Suprapubic skin (tissue), 4 donors: ENCODE measurements at places on chromosomes 3 and 15. TPM values are rescaled to one million over a fixed set of nuclear protein-coding genes. Genes with fewer than 3 reads are reported as not detected.

Gene MAGEL2
- total RNA-seq: not detected

Gene P2RY1
- 15.9 TPM for total RNA-seq

Gene HYAL1
- total RNA-seq: 31.0 TPM

Gene PRSS50
- not detected for total RNA-seq

Gene FAM240A
- total RNA-seq: not detected

Gene SLC28A1
- not detected for total RNA-seq

Gene PLA2G4D
- 23.6 TPM for total RNA-seq

Gene FILIP1L
- total RNA-seq: 15.3 TPM

- DNase-seq: no peak
- no peak overlapping the region for H3K4me3 ChIP-seq
- H3K27me3 ChIP-seq: no peaks in the 10 kb centered on the region
- no peaks in the 10 kb centered on the region for H3K4me1 ChIP-seq
- no peak overlapping the region for H3K27ac ChIP-seq
Measured at GRCh38 chr3:59189526-59189925, 139.7 kb upstream of the CFAP20DC start.

GRCh38 chr3:180401226-180401625, 200.7 kb upstream of the TTC14 start:
- no peak for DNase-seq
- H3K36me3 ChIP-seq: no peaks in the 10 kb centered on the region
- H3K4me3 ChIP-seq: no peak overlapping the region
- no peaks in the 10 kb centered on the region for H3K27me3 ChIP-seq
- H3K4me1 ChIP-seq: no peaks in the 10 kb centered on the region

- no peaks in the 10 kb centered on the region for H3K36me3 ChIP-seq
- no peak for DNase-seq
- H3K4me1 ChIP-seq: peaks cover 26% of the 10 kb centered on the region
- no peak overlapping the region for H3K4me3 ChIP-seq
- no peak overlapping the region for H3K27ac ChIP-seq
- no peaks in the 10 kb centered on the region for H3K27me3 ChIP-seq
Measured at GRCh38 chr15:39553947-39554693, 26.8 kb upstream of the THBS1 start.

DNA sequence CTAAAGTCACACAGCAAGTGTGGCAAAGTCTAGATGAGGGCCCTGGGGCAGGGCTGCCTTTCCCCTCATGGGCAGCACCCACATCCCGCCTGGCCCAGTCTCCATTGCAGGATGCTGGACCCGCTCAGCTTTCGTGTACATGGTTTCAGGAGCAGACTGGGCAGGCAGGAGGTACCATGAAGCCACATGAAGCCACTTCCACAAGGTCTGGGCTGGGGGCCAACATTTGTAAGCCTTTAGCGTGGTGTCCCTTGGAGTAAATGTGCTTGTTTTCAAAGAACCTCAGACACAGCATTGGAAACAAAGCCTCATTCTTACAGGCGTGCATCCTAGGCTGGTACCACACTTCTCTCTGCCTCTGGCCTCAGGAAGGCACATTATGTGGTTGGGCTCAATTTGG, 34.5 kb downstream of the UMPS start:
- no peaks in the 10 kb centered on the region for H3K27me3 ChIP-seq
- peaks cover 58% of the 10 kb centered on the region for H3K36me3 ChIP-seq
- peaks cover 25% of the 10 kb centered on the region for H3K4me1 ChIP-seq
- H3K4me3 ChIP-seq: no peak overlapping the region
- H3K27ac ChIP-seq: no peak overlapping the region
- no peak for DNase-seq

GRCh38 chr3:16906682-16907081, 21.9 kb downstream of the PLCL2 start:
- no peaks in the 10 kb centered on the region for H3K27me3 ChIP-seq
- H3K4me3 ChIP-seq: no peak overlapping the region
- H3K27ac ChIP-seq: no peak overlapping the region
- peaks cover 17% of the 10 kb centered on the region for H3K4me1 ChIP-seq
- no peaks in the 10 kb centered on the region for H3K36me3 ChIP-seq

GRCh38 chr3:188523291-188523690, 369.3 kb downstream of the LPP start:
- DNase-seq: no peak
- H3K4me3 ChIP-seq: no peak overlapping the region
- no peak overlapping the region for H3K27ac ChIP-seq
- no peaks in the 10 kb centered on the region for H3K27me3 ChIP-seq

DNA sequence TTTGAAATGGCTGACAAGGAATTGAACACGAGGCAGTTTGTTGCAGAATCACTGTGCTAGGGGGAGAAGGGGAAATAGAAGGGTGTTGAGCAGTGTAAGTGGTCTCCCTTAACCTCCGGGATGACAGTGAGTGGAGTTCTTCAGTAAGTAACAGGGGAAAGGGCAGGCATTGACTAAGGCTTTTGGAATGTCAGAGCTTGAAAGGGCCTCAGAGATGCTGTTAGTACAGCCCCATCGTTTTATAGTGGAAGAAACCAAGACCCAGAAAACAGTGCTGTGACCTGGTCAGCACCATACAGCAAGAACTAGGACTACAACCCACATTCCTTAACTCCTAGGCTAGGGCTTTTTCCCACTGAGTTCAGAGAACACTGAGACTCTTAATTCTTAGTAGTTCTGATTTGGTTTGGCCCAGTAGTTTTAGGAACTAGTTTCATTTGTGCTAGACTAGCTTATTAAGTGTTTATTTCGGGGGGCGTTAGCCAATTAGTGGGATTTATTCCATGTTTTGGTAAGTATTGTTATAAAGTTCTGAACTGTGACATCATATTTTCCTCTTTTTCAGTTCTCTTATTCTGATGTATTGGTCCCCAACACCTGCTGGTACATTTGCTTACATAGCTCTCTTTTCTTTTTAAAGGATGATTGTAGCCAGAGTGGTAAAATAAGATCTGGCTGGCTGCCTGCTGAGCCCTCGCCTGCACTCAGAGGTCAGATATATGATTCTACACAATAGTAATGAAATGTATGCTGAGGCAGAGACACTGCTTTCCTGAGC, 34.2 kb downstream of the RAB11A start:
- H3K36me3 ChIP-seq: peaks cover 35% of the 10 kb centered on the region
- no peak overlapping the region for H3K4me3 ChIP-seq
- peaks cover 42% of the 10 kb centered on the region for H3K4me1 ChIP-seq
- H3K27ac ChIP-seq: no peak overlapping the region

GRCh38 chr15:63984331-63984730, 62.0 kb downstream of the DAPK2 start:
- H3K4me1 ChIP-seq: peaks cover 39% of the 10 kb centered on the region
- peak overlapping the region; percentile 1 for H3K27ac ChIP-seq
- H3K36me3 ChIP-seq: no peaks in the 10 kb centered on the region
- no peak overlapping the region for H3K4me3 ChIP-seq
- no peak for DNase-seq

- H3K27ac ChIP-seq: no peak overlapping the region
- H3K4me3 ChIP-seq: no peak overlapping the region
Measured at GRCh38 chr3:123749711-123750110, 134.4 kb downstream of the MYLK start.

GRCh38 chr15:56693761-56694160, 39.5 kb downstream of the ZNF280D start:
- H3K36me3 ChIP-seq: peaks cover 7% of the 10 kb centered on the region
- no peak for DNase-seq
- no peaks in the 10 kb centered on the region for H3K4me1 ChIP-seq
- H3K27me3 ChIP-seq: no peaks in the 10 kb centered on the region

GRCh38 chr3:141839389-141839788, 37.1 kb upstream of the ATP1B3 start:
- DNase-seq: no peak
- no peak overlapping the region for H3K4me3 ChIP-seq
- H3K27me3 ChIP-seq: no peaks in the 10 kb centered on the region
- H3K4me1 ChIP-seq: peaks cover 12% of the 10 kb centered on the region

DNA sequence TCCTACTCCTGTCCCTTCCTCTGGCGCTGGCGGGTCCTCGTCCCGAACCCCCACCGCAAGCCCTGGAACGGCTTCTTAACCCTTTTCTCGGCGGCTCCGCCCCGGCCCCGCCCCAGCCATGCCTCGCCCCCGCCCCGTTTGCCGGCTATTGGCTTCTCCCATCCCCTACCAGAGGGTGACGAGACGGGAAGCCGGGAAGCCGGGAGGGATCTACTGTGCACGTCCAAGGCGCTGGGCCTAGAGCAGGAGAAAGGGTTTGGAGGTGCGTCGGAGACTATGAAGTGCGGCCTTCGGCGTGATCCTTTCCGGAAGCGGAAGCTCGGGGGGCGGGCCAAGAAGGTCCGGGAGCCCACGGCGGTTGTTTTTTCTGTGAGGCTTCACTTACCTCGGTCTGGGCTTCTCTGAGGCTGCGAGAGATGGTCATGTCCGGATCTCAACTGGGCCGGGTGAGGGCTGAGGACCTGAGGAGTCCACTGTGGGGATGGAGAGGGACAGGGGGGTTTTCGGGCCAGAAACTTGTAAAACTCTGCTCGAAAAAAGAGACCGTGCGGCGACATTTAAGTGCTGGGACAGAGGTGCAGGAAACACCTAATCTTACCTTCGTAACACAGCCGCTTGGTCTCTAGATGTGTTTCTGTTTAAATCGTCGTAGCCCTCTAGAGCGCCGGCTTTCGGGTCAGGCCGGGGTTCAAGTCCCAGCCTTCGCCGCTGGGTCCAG, 21.4 kb downstream of the ROPN1B start:
- DNase-seq: peak; percentile 91
- H3K36me3 ChIP-seq: no peaks in the 10 kb centered on the region
- peak overlapping the region; percentile 80 for H3K27ac ChIP-seq

DNA sequence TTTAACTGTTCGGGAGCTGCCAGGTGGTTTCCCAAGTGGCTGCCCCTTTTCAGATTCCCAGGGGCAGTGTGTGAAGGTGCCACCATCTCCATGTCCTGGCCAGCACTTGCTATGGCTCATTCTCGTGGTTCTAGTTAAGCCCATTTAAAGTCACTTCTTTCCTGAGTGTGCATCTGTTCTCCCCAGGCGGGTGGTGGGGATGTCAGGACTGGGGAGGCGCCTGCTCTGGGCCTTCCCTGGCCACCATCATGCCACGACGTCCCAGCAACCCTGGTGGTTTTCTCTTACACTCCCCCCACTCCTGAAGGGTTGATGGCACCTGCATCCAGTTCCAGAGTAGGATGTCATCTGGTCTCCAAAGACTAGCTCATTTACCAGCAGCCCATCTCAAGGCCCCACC, 56.8 kb upstream of the TAMM41 start:
- H3K27me3 ChIP-seq: no peaks in the 10 kb centered on the region
- no peak for DNase-seq
- H3K4me1 ChIP-seq: no peaks in the 10 kb centered on the region
- H3K36me3 ChIP-seq: no peaks in the 10 kb centered on the region
- no peak overlapping the region for H3K27ac ChIP-seq

DNA sequence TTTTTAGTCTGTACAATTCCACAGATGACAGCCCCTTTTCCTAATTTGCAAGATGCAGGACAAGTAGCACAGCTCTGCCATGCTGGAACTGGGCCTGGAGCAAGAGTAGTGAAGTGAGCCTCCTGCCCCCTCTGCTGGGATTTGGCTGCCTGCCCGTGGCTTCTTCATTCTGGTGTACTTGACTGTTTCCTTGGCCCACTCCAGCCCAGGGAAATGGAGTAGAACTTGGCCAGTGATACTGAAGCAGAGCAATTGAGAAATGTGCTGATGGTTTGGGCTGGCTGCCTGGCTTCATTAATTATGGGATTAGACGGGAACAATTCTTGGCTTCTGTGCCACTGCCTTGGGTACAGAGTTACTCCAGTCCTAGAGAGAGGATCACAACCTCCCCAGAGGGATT, 2.8 kb downstream of the GPD1L start:
- peak; percentile 90 for DNase-seq
- H3K27ac ChIP-seq: peak overlapping the region; percentile 65
- H3K27me3 ChIP-seq: no peaks in the 10 kb centered on the region
- H3K4me1 ChIP-seq: peaks cover 43% of the 10 kb centered on the region
- H3K36me3 ChIP-seq: no peaks in the 10 kb centered on the region

GRCh38 chr3:54173371-54173770, 51.0 kb downstream of the CACNA2D3 start:
- H3K4me1 ChIP-seq: no peaks in the 10 kb centered on the region
- no peak overlapping the region for H3K4me3 ChIP-seq
- no peak for DNase-seq

DNA sequence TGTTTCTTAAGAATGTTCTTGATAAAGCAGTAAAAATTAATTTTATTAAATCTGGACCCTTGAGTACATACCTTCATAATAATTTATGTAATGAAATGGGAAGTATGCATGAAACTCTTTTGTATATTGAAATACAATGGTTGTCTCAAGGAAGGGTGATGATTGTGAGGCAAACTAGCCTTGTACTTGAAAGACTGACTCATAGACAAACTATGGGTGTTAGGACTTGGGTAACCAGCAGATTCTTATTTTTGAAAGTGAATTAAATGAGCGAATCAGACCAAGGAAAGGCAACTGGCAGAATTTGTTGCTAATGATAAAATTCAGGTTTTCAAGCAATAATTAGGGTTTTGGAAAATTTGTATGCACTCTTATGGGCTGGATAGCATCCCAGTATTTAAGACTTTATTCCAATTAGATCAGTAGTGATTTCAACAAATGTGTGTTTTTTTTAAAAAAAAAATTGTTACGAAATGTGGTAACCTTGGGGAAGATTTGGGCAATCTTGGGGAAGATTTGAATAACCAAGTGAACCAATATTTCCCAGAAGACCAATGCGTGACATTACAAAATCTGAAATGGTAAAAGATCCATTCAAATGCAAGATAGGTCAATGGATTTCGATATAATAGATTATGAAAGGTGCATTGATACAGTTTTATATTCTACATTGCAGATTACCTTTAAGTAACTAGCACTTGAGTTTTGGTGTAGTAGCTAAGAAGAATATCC, 42.0 kb downstream of the ATP2C1 start:
- peaks cover 9% of the 10 kb centered on the region for H3K36me3 ChIP-seq
- H3K4me1 ChIP-seq: no peaks in the 10 kb centered on the region
- no peak overlapping the region for H3K27ac ChIP-seq
- no peak overlapping the region for H3K4me3 ChIP-seq

- peaks cover 7% of the 10 kb centered on the region for H3K4me1 ChIP-seq
- no peak overlapping the region for H3K27ac ChIP-seq
- H3K4me3 ChIP-seq: no peak overlapping the region
- no peaks in the 10 kb centered on the region for H3K27me3 ChIP-seq
- DNase-seq: no peak
- no peaks in the 10 kb centered on the region for H3K36me3 ChIP-seq
Measured at GRCh38 chr15:99844150-99844549, 110.9 kb upstream of the LYSMD4 start.

GRCh38 chr3:171874251-171874681, 31.1 kb downstream of the TMEM212 start:
- no peaks in the 10 kb centered on the region for H3K36me3 ChIP-seq
- DNase-seq: no peak
- peak overlapping the region; percentile 55 for H3K27ac ChIP-seq

- H3K4me3 ChIP-seq: no peak overlapping the region
- no peak for DNase-seq
- H3K27me3 ChIP-seq: no peaks in the 10 kb centered on the region
- no peak overlapping the region for H3K27ac ChIP-seq
Measured at GRCh38 chr3:60551455-60552209, 699.6 kb downstream of the FHIT start.

GRCh38 chr3:102038477-102039142, 189.3 kb downstream of the NFKBIZ start:
- H3K27ac ChIP-seq: no peak overlapping the region
- no peaks in the 10 kb centered on the region for H3K27me3 ChIP-seq
- DNase-seq: no peak
- H3K4me3 ChIP-seq: no peak overlapping the region
- H3K4me1 ChIP-seq: no peaks in the 10 kb centered on the region
